ENCODE measurements at places on chromosomes 11 and 22. TPM values are rescaled to one million over a fixed set of nuclear protein-coding genes. Genes with fewer than 3 reads are reported as not detected.
A peak's percentile ranks its signal among the peaks of the same experiment; 100 is the strongest.

Gene CASP1
- total RNA-seq: 11.3 TPM

Gene MRPL49
- 33.7 TPM for total RNA-seq

Gene TMEM225
- total RNA-seq: not detected

Gene CRYAB
- 6,681 TPM for total RNA-seq

Gene HTR3A
- not detected for total RNA-seq

Gene OR5P2
- total RNA-seq: not detected

Gene HEPACAM
- total RNA-seq: 0.62 TPM

Gene LGALS1
- 1,086 TPM for total RNA-seq

Gene SERPING1
- 121 TPM for total RNA-seq

Gene CTSF
- 64.5 TPM for total RNA-seq

Gene EFCAB6
- total RNA-seq: 1.5 TPM

Gene RNF215
- 5.4 TPM for total RNA-seq

Gene NAALADL1
- total RNA-seq: 5.3 TPM

Gene FGF3
- not detected for total RNA-seq

Gene OR51B4
- not detected for total RNA-seq

Gene FXYD2
- total RNA-seq: 1.4 TPM

Gene MICAL3
- total RNA-seq: 90.4 TPM

- peak; percentile 77 for DNase-seq
Observed at GRCh38 chr22:21937821-21938070, 14.9 kb downstream of the PPM1F start.

DNA sequence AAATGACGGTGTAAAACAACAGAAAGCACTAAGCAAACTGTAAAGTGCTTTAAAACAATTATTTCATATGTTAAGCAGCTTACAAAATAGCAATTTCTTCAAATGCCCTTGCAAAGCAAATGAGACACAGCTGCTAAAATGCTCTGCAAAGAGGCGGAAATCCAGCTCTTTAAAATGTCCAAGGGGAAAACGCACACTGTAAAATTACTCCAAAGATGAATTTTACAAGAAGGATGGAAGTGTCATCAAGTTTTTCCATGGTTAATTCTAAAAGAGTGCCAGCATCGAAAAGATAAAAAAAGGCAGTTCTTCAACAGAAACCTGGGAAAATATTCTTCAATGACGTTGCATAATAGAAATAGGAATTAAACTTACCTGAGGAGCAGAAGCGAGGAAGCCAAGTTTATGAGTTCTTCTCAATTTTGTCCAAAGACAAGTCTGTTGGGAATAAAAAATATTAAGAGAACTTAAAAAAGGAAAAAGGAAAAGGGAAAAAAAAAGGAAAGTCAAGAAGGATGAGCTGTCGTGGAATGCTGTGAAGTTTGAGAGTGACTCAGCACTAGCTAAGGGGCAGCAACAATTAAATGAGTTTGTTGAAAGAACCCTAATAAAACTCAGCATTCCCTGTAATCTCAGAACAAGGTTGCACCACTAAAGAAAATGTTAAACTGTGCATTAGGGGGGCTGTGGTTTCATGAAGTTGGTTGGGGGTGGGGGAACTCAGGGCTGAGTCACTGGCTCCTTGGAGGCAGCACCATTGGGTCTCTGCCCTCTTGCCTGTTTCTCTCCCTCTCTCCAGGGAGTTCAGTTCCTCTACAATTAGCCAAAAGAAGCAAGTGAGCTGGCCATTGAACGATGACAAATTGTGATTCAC, 64.2 kb upstream of the BLID start:
- peak; percentile 30 for DNase-seq

DNA sequence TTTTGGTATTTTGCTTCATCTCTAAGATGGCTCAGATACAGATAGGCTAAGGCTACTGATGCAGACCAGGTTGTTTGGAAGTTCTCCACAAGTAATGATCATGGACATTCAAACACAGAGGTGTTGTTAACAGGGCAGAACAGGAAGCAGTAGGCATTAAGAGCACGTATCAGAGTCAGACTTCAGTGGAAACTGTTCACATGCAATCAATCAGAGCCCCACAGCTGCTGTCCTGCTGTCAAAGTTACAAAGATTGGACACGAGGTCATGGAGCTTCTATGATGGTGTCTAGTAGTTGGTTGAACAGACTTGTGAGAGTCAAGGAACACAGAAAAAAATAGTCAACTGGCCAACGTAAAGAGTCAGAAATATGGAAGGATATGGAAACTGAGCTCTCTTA, 19.8 kb downstream of the OR10D3 start:
- no peak for DNase-seq

- no peak for DNase-seq
Observed at GRCh38 chr11:13674799-13675509, 6.5 kb downstream of the FAR1 start.

DNA sequence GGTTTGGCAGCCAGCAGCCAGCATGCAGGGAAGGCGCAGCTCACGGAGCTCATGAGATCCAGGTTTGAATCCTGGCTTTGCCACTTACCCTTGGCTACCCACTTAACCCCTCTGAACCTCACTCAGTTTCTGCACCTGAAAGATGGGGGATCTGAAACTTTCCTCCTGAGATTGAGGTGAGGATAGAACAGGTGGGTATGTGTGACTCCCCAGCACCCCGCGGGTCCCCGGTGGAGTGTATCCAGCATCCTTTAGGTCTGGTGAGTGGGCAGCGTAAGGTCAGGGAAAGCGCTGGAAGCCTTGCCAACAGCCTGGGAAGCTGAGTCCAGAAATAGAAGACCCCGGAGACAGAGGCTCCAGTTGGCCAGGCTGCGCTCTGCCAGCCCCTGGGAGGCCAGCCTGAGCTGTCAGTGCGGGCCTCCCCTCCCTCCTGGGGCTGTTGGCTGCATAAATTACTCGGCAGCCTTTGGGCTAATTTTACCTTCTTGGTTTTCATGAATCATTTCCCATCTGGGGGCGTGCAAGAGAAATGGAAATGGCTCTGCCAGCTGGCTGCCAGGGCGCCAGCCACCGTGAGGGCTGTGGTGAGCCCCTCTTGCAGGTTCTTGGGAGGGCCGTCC, 17.6 kb downstream of the PRDM11 start:
- DNase-seq: peak; percentile 49

DNA sequence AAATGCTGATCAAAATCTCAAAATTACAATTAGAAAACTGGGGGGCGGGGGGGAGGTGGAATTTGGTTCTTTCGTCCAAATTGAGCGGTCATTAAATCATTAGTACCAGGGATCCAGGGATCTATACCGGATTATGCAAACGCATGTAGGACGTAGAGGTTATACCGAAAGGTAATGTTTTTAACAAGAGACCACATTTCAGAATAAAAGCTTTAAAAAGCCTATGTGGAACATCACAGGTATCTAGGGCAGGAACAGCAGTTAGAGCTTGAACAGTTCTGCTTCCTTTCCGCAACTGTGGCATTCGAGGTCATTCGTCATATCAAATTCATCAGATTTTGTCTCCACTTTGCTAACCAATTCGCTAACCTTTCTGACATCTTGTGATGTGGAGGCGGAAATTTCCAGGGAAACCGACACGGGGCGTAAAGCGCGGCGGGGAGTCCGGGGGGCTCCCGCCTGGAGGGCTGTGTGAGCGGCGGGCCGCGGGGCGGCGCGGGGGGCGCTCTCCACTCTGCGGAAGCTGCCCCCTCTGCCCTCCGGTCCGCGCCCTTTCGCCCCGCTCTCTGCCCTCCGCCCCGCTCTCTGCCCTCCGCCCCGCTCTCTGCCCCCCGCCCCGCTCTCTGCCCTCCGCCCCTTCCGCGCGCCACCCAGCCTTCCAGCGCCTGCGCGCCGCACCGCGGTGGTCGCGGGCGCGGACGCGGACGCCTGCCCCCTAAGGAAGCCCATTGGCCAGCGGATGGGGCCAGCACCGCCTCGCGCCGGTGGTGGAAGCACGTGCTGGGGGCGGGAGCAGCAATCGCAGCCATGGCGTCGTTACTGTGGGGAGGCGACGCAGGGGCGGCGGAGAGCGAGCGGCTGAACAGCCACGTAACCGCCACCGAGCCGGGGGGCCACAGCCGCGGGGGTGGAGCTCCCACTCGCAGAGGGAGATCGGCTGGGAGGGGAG, at the start of gene DDX25:
Gene DDX25 (plus strand): TSS at position 798 of the 949 bp plus-strand sequence. CDS start 10 bp downstream, at position 808.
- peak; percentile 31 for DNase-seq

DNA sequence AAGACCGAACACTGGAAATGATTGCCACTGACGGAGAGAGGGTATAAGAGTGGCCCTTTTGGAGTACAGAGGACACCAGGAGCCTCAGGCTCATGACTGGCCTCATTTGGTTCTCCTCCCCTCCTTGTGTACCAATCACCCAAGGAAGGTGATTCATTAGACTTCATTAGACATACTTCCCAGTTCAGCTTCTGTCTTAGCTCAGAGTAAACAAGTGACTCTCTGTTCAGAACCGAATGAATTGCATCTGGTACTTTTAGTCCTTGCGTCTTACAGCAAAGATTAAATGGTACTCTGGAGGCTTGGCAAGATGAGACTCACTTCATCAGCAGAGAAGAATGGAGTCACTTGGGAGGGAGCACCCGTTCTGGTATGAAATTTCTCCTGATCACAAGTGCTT, 75.2 kb downstream of the ZNRF3 start:
- no peak for DNase-seq

DNA sequence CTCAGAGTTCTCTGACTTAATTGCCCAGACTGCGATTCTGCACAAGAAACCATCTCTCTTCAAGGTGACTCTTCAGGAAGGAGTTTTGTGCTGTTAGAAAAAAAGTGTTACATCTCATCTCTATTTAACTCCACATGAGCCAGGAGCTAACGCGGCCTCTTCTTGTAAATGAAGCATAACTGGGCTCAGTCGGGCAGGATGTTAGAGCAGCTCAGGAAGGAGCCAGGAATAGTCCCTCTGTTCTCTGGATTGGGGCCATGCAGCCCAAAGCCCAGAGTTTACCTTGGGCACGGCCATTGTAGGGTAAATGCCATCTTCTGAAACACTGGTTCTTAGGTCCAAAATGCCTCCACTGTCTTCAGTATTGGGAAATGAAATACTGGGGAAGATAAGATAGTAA, 760.6 kb downstream of the OPCML start:
- no peak for DNase-seq

GRCh38 chr11:92225125-92225567, 528 bp downstream of the FAT3 start:
- DNase-seq: peak; percentile 22

DNA sequence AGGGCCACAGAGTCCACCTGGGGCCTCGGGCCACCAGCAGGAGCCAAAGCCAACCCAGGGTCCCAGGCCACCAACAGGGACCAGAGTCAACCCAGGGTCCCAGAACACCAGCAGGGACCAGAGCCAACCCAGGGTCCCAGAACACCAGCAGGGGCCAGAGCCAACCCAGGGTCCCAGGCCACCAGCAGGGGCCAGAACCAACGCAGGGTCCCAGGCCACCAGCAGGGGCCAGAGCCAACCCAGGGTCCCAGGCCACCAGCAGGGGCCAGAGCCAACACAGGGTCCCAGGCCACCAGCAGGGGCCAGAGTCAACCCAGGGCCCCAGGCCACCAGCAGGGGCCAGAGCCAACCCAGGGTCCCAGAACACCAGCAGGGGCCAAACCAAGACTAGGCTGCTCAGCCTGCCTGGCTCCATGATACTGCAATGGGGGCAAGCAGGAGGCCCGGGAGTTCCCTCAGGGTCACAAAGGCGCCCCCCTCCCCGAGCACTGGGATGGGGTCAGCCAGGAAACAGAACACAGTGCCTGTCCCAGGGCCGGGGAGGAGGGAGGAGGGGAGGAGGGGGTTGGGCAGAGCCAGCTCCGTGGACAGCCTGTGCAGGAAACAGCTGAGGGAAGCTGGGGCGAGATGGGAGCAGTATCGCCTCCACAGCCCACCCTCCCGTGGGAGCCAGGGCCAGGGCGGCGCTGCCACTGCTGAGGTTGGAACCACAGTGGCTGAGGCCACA, 62.0 kb upstream of the PRR5 start:
- DNase-seq: no peak

GRCh38 chr11:101914341-101914737, 471 bp upstream of the CEP126 start:
- no peak for DNase-seq

DNA sequence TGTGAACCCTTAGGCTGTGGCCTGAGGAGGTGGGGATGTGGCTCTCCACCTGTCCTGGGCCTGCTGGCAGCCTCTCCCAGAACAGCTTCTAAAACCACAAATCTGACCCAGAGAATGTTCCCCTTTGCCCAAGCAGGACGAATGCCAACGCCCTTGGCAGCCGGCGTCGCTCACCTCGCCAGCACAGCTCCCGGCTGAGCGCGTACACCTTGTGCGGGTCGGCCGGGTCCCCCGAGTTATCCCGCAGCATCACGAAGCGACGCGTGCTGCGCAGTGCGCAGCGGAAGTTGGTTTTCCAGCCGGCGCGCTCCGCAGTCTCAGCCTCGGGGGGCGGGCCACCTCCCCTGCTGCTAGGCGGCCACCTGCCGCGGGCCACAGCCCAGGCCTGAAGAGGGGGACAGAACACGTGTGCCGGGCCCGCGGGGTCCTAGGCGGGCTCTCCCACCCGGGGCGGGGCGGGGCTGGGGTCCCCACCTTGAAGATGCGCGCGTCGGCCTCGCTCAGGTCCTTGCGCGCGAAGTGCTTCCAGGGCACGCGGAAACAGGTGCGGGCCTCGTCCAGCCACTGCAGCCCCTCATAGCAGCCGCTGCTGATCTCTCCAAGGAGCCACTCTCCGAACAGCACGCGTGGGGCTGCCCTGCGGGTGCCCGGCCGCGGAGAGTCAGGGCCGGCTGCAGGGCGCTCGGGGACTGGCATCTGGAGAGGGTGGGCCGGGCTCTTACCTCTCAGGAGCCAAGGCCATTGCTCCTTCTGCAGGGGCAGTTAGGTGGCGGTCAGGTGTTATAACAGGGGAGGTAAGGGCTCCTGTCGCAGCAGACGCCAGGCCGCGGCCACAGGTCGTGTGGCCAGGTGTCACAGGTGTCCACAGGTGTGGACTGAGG, 887 bp downstream of the IRF7 start:
- peak; percentile 71 for DNase-seq

DNA sequence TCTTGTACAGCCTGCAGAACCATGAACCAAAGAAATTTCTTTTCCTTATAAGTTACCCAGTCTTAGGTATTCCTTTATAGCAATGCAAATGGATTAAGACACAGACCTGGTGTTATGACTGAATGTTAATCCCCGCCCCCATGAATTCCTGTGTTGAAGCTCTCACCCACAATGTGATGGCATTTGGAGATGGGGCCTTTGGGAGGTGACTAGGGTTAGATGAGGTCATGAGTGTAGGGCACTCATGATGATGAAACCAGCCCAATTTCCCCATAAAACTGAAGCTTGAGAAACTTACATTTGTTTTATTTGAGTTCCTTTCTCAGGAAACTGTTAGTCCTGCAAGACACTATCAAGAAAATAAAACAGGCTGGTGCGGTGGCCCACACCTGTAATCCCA, 115.8 kb upstream of the THY1 start:
- DNase-seq: no peak

GRCh38 chr11:36565031-36565610, 2.7 kb upstream of the RAG1 start:
- DNase-seq: no peak
